Ecto neural progenitor cell (in vitro differentiated cells): ENCODE measurements at places on chromosomes 12 and 14.

DNA sequence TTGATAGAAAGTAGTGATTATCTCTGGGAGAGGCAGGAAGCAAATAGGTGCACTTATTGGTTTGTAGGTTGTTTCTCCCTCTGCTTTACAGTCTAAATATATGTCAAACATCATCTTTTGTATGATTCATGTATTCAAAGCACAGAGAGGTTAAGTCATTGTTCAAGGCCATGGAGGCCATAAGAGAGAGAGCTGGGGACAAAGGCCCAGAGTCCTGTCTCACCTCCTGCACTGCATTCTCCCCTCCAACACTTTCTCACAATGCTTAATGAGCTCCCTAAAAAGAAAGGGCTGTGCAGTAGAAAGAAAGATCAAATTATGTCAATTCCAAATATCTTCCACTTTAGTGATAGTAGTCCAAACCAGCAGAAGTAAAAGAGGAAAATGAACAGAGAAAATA is 180.4 kb upstream of the DIO3 start:
- DNase-seq = no peak

- DNase-seq = no peak
Measured at GRCh38 chr12:79393842-79394241, 296.9 kb downstream of the PAWR start.

- DNase-seq = no peak
Measured at GRCh38 chr12:103518899-103519298, 23.1 kb upstream of the C12orf42 start.

- DNase-seq = no peak
Measured at GRCh38 chr14:32826404-32827082, 112.1 kb upstream of the NPAS3 start.

DNA sequence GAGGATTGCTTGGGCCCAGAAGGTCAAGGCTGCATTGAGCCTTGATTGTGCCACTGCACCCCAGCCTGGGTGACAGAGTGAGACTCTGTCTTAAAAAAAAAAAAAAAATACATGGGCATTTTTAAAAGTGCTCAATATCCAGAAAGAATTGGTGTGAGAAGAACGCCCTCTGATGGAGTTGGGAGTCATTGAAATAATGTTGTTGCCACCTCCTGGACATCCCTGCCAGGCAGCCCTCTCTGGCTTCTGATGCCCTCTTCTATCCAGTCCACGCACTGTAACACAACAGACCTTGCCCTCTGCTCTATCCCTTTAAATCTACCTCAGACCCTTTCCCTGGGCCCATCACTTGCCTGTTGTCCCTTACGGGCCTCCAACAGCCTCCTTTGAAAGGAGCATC is 4.9 kb downstream of the PTGDR start:
- no peak for DNase-seq

DNA sequence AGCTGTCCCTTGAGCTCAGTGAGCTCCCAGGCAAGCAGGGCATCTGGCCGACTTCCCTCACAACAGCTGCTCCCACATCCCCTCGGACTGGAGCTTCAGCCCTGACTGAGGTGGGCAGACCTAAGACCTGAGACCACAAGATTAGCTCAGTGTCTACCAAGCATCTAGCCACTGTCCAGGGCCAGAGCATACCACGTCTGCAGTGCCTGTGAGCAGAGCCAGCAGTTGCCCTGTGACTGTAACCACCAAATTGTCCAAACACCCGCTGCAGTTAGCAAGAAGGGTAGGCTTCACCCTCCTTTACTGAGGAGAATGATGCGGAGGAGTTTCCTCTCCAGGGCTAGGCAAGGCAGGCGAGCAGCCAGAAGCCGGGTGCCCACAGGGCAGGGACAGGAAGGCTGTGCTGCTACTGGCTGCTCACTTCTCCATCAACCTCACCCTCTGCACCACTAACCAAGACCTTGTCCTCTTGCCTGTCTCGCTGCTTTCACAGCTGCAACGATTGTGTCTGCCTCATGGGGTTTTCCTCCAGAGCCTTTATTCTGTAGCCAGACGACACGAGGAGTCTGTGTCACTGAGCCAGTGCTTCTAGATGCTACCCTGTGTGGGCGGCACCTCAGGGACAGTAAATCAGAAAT is 53.9 kb downstream of the ANAPC7 start:
- no peak for DNase-seq

- DNase-seq = no peak
Measured at GRCh38 chr12:105977236-105977635, 161.5 kb downstream of the NUAK1 start.

GRCh38 chr12:69947897-69948296 is 122.9 kb downstream of the MYRFL start:
- DNase-seq = no peak

DNA sequence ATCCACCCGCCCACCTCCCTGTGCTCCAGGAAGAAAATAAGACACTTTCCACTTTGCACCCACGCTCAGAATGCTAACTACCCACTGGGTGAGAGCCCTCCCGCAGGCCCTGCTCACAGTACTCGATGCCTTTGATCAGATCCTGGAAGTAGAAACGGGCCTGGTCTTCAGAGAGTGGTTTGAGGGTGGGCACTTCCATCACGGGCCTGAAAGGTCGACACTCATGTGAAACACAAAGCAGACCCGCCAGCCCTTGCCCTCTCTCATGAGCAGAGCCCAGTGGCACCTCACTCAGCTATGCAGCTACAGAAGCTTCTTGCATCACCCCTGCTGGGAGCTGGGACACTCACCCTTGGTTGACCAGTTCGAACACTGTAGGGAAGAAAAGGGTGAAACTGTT is 41.1 kb downstream of the CAMKK2 start:
- no peak for DNase-seq

GRCh38 chr12:114414031-114414865 is 8.3 kb upstream of the TBX5 start:
- no peak for DNase-seq

GRCh38 chr14:36174767-36175424 is 1.6 kb downstream of the PTCSC3 start:
- DNase-seq = no peak

GRCh38 chr14:44271637-44272036 is 235.4 kb downstream of the FSCB start:
- no peak for DNase-seq
